Suppressor macrophage treated with lipopolysaccharide for 1 hour (primary cell): ENCODE measurements at places on chromosomes 4 and X.

GRCh38 chr4:993111-994029, at the start of gene SLC26A1:
Gene SLC26A1, minus strand, starts transcription at chr4:993404. Its CDS starts 1,701 bp downstream, at chr4:991703.
- DNase-seq: no peak

- DNase-seq: peak; percentile 75
These were observed 87.2 kb downstream of the AREG start for GRCh38 chr4:74531963-74532794.

- no peak for DNase-seq
These were observed 127.3 kb downstream of the MAD2L1 start for GRCh38 chr4:119939071-119939995.

DNA sequence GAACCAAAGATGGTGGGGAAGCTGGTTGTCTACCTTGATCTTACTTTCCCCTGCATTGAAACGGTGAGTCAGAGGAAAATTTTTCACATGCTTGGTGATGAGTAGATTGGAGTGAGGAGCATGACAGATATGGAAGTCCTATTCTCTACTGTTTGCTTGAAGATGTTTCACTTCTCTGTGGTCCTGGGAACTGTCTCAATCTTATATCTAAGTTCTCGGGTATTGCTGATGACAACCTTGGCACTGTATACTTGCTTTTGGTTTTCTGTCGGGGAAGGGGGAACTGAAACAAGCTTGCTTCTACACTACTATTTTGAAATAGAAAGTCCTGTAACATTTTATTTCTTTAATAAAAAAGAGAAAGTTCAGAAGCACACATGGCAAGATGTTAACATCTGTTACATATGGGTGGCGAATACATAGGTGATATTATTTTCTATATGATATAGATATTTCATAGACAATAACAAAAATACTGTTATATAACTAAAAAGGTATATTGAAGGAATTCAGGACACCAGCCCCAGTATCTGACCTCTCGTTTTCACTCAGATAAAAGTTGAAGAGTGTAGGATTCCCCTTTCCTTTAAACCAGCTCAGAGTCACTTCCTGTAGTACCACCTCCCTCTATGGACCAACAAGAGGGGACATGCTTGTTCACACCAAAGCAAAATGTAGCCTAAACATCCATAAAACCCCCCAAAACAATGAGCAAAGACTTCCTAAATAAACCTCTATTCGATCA, 88.8 kb downstream of the FMR1NB start:
- peak; percentile 34 for DNase-seq

DNA sequence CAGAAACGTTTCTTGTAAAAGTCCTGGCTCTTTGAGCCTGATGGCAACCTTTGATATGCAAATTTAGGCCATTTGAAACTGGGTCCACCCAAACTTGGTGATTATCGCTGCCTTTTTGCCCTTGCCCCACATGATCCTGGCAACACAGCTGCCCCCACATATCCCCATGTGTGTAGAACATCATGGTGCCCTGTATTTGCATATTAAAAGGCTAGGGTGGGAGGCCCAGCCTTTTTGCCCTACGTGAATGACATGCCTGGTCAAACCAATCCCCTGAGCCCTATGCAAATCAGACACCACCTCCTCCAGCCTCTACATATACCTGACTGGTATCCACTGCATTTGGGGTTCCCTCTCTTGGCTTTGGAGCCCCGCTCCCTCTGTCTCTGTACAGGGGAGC, 202.4 kb downstream of the MAB21L2 start:
- DNase-seq: no peak

- DNase-seq: no peak
These were observed 17.8 kb upstream of the RAB33B start for GRCh38 chr4:139436122-139436521.

GRCh38 chr4:37770016-37770415, 56.5 kb upstream of the PGM2 start:
- DNase-seq: no peak

DNA sequence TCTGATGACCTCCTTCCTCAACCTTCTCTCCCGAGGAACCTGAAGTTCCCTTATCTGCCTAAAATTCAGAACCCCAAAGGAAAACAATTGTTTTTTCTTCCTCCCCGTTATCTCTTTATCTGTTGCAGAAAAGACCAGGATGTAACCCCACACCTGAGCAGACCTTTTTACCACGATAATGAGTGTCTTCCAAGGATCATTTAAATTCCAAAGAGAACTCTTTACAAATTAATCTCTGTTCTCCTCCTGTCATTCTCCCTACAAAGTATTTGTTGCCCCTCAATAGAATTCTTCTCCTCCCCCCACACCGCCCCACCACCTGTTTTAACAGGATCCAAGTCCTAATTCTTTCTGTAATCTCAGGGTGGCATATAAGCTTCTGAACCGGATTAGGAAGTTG, 78.5 kb upstream of the NLGN4X start:
- no peak for DNase-seq

DNA sequence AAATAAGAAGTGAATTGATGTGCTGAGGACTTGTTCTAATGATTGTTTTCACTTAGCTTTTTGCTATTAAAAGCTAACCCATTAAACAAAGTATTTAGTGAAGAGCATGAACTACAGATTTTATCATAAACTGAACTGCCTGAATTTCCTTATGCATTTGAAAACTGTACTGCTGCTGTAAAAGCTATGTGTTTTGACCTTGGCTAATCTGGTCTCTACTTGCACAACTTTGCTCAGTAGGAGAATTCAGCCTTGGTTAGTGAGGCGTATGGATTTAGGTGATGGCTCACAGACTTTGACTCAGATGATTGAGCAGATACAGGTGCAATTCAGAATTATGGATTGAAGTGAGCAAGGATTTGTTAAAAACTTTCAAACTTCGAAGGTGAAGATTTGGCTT, 38.7 kb upstream of the FAT1 start:
- DNase-seq: no peak

DNA sequence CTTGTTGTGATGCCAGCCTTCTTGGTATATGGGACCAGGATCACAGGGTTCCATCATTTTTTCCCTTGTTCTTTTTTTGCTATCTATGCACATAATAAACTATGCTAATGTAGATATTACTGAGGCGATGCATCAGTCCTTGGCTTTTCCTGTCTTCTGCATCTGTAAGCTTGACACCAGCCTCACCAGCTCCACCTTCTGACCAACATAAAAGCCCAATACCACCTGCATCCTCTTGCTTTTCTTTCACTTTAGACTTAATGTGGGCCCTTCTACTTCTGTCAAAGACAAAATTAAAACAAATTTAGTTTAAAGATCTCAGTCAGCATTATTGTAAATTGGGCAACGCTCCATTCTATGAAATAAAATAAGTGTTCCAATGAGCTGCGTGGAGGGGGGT, 1718.8 kb upstream of the PCDH10 start:
- no peak for DNase-seq

DNA sequence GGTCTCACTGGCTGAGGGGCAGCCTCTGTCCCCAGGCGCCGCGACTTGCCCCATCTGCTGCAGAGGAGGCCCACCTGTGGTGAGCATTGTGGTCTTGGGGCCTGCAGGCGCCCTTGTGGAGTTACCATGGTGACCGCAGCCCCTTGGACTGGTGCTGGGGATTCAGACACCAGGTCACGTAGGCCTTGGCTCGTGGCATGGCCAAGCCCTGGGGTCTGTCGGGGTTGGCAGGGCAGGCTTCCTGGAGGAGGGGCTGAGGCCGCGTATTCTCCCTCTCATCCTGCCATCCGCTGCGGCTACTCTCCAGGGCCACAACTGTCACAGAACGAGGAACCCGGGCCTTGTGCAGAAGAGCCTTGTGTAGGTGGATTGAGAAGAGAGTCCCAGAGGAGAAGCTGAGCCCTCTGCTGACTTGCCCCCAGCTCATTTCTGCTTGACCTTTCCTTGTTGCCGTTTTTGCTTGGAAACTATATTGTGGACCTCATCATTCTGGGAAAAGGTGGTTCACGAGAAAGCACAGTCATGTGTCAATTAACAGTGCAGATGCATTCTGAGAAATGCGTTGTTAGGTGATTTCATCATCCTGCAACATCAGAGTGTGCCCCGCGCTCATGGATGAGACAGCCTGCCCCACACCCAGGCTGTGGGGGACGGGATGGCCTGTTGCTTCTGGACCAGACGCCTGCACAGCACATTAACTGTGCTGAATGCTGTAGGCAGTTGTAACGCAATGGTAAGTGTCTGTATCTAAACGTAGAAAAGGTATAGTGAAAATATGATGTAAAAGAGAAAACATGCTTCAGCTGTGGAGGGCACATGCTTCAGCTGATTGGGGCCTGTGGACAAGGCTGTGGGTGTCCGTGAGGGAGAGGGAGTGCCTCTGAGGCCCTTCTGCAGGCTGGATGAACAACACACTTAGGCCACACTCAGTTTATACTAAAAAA, 38.5 kb downstream of the TRMT44 start:
- no peak for DNase-seq

DNA sequence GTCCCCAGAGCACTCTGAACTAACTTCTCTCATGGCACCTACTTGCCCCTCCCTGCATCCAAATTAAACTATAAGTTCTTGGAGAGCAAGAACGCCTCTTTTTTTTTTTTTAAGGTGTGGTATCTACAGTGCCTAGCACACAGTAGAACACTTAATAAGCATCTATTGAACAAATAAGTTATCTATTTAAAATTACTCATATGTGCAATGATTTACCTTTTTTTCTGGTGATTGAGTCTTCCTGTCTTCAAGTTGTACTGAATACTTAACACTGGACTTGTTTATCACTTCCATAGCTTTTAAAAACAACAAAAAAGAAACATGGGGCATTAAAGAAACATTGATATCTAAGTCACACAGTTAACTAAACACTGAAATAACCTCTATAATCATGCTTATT, 29.1 kb downstream of the HAUS3 start:
- no peak for DNase-seq

GRCh38 chr4:106192131-106192530, 123.9 kb downstream of the TBCK start:
- DNase-seq: no peak

GRCh38 chr4:6571608-6572007, 3.4 kb upstream of the MAN2B2 start:
- no peak for DNase-seq

- no peak for DNase-seq
These were observed 152.5 kb downstream of the PLS3 start for GRCh38 chrX:115713460-115713859.

DNA sequence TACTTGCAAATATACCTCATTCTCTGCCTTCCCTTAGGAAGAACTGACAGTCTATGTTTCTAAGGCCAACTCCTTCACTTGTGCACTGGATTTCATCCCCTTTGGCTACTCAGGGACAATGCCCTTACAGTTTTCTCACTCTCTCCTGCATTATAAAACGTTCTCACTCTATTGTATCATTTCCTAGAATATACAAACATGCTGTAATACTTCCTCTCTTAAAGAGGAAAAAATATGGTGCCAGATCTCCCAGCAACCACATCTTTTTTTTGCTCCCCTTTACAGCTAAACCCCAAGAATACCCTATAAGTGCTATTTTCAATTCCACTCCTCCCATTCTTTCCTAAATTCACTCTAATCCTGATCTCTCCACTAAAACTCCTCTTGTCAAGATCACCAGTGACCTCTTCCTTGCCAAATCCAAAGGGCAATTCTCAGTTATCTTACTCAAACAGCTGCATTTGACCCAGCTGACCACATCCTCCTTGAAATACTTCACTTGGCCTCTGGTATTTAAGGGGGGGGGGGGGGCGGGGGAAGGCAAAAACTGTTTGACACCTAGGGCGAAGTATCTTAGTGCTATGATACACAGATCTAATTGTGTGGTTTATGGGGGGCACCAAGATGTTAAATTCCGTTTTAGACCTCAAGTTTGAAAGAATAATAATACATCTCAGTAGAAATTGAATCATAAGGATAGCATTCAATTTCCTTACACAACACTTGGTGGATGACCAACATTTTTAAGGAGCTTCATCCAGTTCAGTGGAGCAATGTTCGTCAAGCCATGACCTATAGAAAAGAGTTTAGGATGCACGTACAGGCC, 1.6 kb downstream of the RCHY1 start:
- DNase-seq: peak; percentile 32
